ENCODE measurements at places on chromosomes 5 and 9. TPM values are rescaled to one million over a fixed set of nuclear protein-coding genes. Genes with fewer than 3 reads are reported as not detected.

The LPAR1 gene
- 1.7 TPM for total RNA-seq

The CPEB4 gene
- total RNA-seq = 59.1 TPM

The PCDH12 gene
- total RNA-seq = under 0.01 TPM

The NEK6 gene
- total RNA-seq = 11.2 TPM

The ENG gene
- total RNA-seq = 3.8 TPM

The GKAP1 gene
- 8.0 TPM for total RNA-seq

The UNC5A gene
- not detected for total RNA-seq

The PDCD1LG2 gene
- not detected for total RNA-seq

The FOXD1 gene
- total RNA-seq = 0.10 TPM

The GADD45G gene
- total RNA-seq = 1.8 TPM

The FBXO10 gene
- total RNA-seq = 2.3 TPM

The FGD3 gene
- total RNA-seq = 55.7 TPM

The TTC33 gene
- total RNA-seq = 15.4 TPM

The SAXO1 gene
- 0.10 TPM for total RNA-seq

The ANKRD33B gene
- total RNA-seq = 2.7 TPM

The POLR3G gene
- total RNA-seq = 1.0 TPM

The UBAC1 gene
- 19.3 TPM for total RNA-seq

The OCLN gene
- total RNA-seq = 0.10 TPM

The SMIM33 gene
- not detected for total RNA-seq

The CCNO gene
- not detected for total RNA-seq

The AHRR gene
- 0.31 TPM for total RNA-seq

The XRCC4 gene
- total RNA-seq = 5.0 TPM

The EXOSC3 gene
- 81.1 TPM for total RNA-seq

The SLCO4C1 gene
- 1.9 TPM for total RNA-seq

The CDH6 gene
- total RNA-seq = not detected

The F2RL2 gene
- total RNA-seq = 0.10 TPM

The DBH gene
- total RNA-seq = 0.10 TPM

The DOCK2 gene
- 244 TPM for total RNA-seq

The KIF12 gene
- not detected for total RNA-seq

The RHOBTB3 gene
- total RNA-seq = 23.3 TPM

The FPGS gene
- 44.4 TPM for total RNA-seq

The PCDHB12 gene
- total RNA-seq = not detected

The PCDHB4 gene
- total RNA-seq = not detected

The TRIM7 gene
- 1.9 TPM for total RNA-seq

The CDC20B gene
- not detected for total RNA-seq

The TERT gene
- under 0.01 TPM for total RNA-seq

The IL4 gene
- total RNA-seq = not detected

The SAP30L gene
- 36.2 TPM for total RNA-seq

The TAF11L5 gene
- not detected for total RNA-seq

The PPP2R2B gene
- 5.4 TPM for total RNA-seq

The INVS gene
- 13.9 TPM for total RNA-seq

The MRPL50 gene
- 17.3 TPM for total RNA-seq

The CDH9 gene
- total RNA-seq = 0.10 TPM

The SREK1 gene
- total RNA-seq = 325 TPM

The FRRS1L gene
- under 0.01 TPM for total RNA-seq

The CMBL gene
- 0.10 TPM for total RNA-seq

The LECT2 gene
- total RNA-seq = not detected

The CAMK4 gene
- 89.3 TPM for total RNA-seq

Measured in mononuclear cell (primary cell).